ENCODE measurements at places on chromosomes 16 and 17.

DNA sequence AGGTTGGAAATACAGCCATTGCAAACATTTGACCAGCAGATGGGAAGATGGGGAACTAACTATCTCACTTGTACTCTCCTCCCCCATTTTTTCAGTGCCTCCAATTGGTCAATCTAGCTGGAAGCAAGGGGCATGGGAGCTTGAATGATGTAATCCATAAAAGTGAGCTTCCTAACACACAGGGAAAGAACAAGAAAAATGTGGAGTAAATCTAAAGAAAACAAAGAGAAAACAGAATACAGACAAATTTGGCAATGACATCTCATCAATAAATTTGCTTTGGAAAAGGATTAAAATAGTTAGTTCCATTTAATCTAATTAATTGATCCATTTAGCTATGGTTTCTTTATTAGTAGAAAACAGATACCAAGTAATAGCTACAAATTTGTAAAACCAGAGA is 592.6 kb upstream of the SOX9 start:
- DNase-seq = no peak

DNA sequence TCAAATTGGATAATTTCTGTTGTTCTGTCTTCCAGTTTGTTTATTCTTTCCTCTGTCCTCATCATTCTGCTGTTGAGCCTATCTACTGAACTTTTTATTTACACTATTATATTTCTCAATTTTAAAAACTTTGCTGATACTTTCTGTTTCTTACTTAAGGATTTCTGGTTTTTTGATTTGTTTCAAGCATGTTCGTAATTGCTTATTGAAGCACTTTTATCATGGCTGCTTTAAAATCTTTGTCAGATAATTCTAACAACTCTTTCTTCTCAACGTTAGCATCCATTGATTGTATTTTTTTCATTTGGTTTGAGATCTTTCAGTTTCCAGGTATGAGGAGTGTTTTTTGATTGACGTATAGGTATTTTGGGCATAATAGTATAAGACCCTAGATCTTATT is 116.9 kb downstream of the PHKB start:
- no peak for DNase-seq

- DNase-seq = no peak
These were observed 57.7 kb upstream of the NLK start for GRCh38 chr17:27984816-27985215.

- DNase-seq = no peak
These were observed 13.9 kb downstream of the ERN2 start for GRCh38 chr16:23699100-23699499.

DNA sequence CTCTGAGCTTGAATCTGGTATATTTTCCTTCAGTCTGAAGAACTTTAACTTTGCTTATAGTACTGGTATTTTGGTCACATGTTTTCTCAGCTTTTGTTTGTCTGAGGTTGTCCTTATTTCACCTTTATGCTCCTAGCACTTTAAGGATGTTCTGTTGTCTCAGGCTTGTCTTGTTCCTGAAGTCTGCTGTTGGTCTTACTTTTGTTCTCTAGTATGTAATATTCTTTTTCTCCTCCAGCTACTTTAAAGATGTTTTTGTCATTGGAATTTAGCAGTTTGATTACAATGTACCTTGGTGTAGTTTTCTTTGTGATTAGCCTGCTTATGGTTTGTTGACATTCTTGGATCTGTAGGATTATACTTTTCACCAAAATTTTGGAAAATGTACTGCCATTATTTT is 23.6 kb downstream of the RPTOR start:
- no peak for DNase-seq

DNA sequence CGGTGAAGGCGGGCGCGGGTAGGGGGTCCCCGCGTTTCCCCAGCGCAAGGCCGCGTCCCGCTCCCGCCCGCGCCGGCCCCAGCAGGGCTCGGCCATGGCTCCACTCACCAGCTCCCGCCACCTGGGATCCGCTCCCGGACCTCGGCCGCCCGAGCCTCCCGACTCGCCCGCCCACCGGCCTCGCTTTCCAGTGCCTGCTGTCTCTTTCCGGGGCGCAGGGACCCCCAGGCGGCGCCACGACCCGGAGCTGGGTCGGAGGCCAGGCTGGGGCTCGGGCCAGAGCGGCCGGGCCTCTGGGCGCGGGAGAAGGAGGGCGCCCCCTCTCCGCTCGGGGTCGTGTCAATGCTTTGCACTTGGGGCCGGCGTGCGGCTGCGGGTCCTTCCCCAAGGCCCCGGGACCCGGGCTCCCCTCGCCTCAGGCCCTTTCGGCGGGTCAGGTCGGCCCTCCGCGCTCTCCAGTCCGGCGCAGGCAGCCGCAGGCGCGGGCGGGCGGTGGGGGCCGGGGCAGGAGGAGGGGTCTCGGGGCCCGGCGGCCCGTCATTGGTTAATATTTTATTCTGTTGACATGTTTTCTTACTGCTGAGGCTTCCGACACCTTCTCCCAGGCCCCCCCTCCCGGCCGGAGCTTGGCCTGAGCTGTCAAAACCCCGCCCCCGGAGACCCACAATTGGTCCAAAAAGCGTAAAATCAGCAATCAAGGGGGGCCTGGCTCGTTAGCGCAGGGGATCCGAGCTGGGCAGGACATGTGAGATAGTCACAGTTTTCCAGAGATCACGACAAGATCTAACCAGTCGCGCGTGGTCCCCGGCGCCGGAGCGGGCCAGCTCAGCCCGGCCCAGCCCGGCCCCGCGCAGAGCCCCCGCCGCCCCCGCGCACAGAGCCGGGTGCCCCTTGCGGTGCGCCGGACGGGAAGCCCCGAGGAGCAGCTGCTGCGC is at the start of gene TBX2:
TBX2 (plus strand) TSS at position 713 of the 935 bp plus-strand sequence. CDS start 334 bp downstream, outside the sequence.
- peak; percentile 30 for DNase-seq

- no peak for DNase-seq
These were observed 67.1 kb upstream of the CDH5 start for GRCh38 chr16:66299349-66299748.
